ENCODE measurements at places on chromosomes 12 and 14.
A peak's percentile ranks its signal among the peaks of the same experiment; 100 is the strongest.

DNA sequence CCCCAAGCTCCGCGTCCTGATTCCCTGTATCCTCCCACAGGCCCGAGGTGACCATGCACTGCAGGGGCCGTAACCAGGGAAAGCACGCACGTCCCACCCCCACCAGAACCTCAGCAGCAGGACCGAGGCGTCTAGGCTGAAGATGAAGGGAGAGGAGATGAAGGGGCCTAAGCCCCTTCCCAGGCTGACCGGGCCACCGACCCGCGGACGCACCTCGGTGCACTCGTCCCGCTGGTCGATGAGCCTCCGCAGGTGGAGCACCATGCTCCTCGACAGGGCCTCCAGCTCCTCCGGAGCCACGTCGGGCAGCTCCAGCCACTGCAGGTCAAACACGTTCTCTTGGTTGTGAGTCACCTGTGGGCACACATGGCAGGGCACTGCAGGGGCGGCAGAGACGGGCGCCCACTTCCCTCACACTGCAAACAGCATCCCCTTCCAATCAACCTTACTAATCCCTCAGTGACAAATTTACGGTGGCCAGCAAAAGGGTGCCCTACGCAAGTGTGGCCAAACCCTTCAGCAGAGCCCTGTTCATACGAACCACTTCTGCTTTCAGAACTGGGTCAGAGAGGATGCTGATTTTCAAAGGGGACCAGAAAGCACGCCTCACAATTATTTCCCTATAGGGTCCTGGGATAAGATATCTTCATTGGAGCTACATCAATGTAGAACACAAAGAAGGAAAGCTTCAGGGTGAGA, 77.8 kb downstream of the CCDC88C start:
- DNase-seq, result no peak

- DNase-seq, result no peak
Observed at GRCh38 chr14:80872645-80873044, 68.9 kb downstream of the CEP128 start.

- DNase-seq, result no peak
Observed at GRCh38 chr12:44960856-44961255, 84.7 kb upstream of the NELL2 start.

GRCh38 chr14:68532496-68532895, 260.4 kb downstream of the ZFP36L1 start:
- DNase-seq, result no peak

GRCh38 chr12:117994551-117995438, 21.7 kb upstream of the RFC5 start:
- DNase-seq, result no peak

- no peak for DNase-seq
Observed at GRCh38 chr12:46437469-46437868, 64.9 kb upstream of the SLC38A2 start.

- DNase-seq, result no peak
Observed at GRCh38 chr12:66598079-66598478, 80.8 kb downstream of the GRIP1 start.

- DNase-seq, result no peak
Observed at GRCh38 chr12:114045349-114045748, 79.2 kb upstream of the RBM19 start.

GRCh38 chr12:18684430-18684829, 53.4 kb downstream of the PLCZ1 start:
- DNase-seq, result no peak

- peak; percentile 15 for DNase-seq
Observed at GRCh38 chr12:109910969-109911348, 10.9 kb downstream of the TCHP start.

- DNase-seq, result no peak
Observed at GRCh38 chr14:50941151-50941550, 3.1 kb downstream of the PYGL start.

DNA sequence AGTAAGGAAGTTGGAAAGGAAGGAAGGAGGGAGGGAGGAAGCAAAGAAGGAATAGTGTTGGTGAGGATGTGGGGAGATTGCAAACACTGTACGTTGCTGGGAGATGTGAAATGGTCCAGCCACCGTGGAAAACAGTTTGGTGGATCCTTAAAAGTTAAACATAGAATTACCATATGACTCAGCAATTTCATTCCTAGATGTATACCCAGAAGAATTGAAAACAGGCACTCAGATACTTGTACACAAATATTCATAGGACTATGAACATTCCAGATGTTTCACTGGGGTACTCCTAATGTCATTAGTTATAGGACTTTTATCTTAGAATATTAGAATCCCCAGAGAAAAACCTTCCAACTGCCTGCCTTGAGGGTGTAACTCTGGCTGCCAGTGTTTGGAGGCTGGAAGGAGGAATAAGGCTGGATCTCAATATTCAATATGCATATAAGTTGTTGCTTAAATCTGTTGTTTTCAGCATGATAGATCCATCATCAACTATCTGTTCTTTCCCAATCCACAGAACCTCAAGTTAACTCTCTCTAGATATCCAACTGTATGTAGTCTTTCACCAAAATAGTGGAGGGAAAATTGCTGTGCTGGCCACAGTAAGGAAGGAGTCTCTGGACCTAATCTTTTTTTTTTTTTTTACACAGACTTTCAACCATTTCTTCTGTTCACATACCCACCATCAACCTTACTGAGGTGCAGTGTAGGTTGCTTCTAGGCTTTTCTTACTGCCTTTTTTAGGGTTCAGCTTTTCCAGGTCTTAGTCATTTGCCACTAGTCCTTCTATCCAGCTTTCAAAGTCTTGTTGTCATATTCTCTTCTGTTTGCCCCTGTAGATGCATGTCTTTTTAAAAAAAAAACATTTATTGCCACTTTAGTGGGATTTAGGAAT, 94.5 kb downstream of the DNAI7 start:
- no peak for DNase-seq

DNA sequence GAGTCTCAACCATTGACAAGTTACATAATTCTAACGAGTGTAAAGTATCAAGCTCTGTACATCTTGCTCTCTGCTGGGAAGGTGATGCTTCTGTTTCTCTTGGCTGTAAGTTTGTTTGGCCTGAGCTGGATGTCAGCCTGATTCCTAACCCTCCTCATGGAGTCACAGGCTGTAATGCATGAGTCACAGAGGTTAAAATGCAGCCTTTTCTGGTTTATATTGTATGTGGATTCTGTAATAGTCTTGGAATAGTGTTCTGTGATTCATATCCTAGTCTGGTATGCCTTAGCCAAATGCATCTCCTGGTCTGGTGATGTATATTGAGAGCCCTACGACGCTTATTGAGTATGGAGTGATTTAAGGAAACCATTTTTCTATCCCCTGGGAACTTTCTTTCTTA, 104.5 kb upstream of the FRMD6 start:
- no peak for DNase-seq

GRCh38 chr12:55629058-55629841, 7.4 kb upstream of the OR10P1 start:
- DNase-seq, result no peak

- DNase-seq, result no peak
Observed at GRCh38 chr12:68792952-68793351, 15.0 kb upstream of the MDM2 start.

DNA sequence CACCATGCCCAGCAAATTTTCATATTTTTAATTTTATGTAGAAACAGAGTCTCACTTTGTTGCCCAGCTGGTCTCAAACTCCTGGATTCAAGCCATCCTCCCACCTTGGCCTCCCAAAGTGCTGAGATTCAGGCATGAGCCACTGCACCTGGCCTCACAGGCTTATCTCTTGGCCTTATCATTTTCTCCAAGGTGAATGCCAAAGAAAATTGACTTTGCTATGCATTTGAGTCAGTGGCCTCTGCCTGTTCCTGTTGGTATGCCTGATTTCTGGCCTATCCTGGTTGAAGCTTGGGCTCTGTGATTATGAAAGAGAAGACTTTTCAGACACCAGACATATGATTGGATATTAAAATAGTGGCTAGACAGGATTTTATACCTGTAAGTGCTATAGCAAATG, 34.2 kb downstream of the MANSC1 start:
- no peak for DNase-seq

DNA sequence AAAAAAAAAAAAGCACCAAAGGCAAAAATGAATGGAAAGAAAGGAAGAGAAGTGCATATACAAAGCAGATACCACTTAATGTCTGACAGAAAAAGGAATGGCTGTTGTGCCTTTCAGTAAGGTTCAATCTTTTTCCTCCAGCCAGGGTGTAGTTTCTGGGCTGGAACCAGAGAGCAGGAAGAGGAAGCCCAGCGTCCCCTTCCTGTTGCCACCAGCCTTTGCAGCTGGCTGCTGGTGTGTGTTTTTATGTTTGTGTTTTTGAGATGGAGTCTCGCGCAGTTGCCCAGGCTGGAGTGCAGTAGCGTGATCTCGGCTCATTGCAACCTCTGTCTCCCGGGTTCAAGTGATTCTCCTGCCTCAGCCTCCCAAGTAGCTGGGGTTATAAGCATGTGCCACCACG, 64.6 kb upstream of the LTA4H start:
- no peak for DNase-seq

- peak; percentile 68 for DNase-seq
Observed at GRCh38 chr14:23327947-23328744, 6.9 kb downstream of the PABPN1 start.

DNA sequence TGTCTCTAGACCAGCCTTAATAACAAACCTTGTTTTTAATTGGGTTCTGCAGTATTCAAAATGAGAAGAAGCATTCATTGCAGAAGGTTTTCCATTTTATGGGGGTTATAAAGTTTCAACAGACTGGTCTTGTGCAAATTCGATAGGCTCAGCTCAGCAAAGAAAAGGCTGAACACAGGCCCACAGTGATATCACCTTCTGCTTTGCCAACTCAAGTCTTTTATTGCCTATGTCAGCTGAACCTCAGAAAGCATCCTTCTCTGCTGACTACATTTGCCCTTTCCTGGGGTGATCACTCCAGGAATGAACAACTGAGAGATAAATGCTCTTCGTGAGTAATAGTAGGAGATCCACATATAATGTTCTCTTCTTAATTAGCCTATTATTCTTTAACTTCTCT, 134.5 kb upstream of the CCDC175 start:
- DNase-seq, result no peak

DNA sequence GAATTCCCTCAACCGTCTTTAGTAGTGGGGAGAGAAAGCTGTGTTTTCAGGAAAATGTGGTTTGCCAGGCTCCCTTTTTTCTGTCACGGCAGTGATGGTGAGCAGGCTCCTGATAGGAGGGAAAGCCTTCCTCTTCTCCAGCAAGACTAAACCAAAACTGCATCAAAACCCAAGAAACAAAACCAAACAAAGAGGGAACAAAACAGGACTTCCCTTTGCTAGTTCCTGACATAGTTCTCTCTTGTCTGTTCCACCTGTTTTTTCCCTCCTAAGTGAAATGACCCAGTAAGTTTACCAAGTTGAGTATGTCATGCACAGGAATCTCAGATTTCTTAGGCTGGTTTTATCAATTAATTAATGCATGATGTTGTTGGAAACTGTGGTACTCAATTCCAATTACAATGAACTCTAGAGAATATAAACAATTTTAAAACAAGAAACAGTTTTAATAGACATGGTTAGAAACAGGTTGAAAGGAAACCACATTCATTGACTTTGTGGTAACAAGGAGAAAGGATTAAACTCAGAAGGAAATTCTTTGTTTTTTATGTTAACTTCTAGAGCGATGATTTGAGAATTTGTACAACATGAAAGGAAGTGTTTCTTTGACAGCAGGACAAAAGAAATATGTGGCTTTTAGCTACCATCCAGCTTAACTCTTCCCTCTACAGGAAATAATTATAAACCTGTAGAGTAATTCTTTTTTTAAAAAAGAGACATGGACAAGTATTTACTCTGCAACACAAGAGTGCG, 23.0 kb upstream of the CSRP2 start:
- DNase-seq, result no peak

GRCh38 chr12:2537868-2538541, 256.8 kb upstream of the FKBP4 start:
- no peak for DNase-seq

GRCh38 chr12:18658179-18658578, 79.6 kb downstream of the PLCZ1 start:
- no peak for DNase-seq

GRCh38 chr12:47710278-47710677, 4.4 kb upstream of the RPAP3 start:
- DNase-seq, result no peak

DNA sequence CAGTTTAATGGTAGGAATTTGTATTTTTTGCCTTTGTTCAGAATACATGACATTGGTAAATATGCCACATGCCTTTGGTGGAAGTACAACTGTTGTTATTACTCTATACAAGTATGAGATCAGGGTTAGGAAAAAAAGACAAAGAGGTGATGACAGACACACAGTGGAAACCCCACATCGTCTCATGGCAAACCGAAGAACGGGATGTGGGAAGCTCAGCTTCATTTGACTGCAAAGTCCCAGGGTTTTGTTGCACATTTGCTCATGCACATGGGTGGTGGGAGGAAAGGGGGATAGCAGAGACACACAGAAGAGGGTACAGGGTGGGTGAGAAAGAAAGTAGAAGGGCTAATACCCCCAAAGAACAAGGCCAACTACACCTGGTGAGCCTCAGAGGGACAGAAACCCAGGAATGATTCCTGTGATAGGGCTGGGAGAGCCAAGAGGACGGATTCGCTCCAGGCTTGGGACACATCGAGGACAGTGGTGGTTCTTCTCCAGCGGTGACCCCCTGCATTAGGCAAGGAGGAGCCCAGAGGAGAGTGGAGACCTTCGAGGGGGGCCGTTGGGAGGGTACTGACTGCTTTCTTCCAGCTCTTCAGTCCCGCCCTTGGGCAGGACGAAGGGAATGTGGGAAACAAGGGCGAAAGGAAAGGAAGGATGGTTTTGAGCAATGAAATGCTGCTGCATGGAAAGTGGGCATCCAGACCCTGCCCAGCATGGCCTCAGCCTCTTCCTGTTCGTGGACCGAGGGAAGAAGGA, 8.1 kb downstream of the VAMP1 start:
- peak; percentile 49 for DNase-seq

DNA sequence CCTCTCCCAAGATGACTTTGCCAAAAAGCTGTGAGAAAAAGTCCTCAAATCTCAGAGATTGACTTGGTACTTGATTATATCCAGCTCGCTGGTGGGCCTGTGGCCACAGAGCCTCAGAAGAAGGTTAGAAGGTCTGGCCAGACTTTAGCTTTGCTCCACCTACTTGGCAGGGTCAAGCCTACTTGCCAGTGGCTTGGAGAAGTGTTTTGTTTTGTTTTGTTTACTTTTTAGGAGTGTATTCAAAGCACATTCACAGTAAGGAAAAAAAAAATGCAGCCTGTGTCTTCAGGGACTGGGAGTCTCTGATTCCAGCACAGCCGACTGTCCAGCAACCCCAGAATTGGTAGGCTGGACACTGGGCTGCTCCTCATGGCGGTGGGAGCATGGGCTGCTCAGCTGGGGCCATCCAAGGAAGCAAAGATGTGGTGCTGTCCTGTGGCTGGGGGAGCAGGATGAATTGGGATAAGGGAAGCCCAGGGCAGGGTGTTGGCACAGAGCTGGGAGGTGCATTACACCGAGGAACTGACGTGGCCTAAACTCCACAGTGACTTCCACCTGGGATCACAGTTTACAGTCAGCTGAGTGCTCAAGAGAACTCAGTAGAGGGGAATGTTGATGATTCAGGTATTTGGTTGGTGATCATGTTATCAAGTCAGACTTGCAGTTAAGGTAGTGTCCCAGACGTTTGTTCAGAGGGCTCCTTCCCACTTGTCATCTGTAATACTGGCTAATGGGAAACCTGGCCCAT, 73.5 kb downstream of the PPP2R5C start:
- DNase-seq, result no peak

- DNase-seq, result peak; percentile 78
Observed at GRCh38 chr12:48988030-48988649, 10.0 kb downstream of the WNT1 start.
